RWPE2 (cell line): ENCODE measurements at places on chromosomes 11 and 22.

GRCh38 chr22:21690401-21690801 is 24.6 kb downstream of the PPIL2 start:
- DNase-seq = no peak

- DNase-seq = no peak
These were observed 430.6 kb downstream of the BUD13 start for GRCh38 chr11:116342148-116342547.

DNA sequence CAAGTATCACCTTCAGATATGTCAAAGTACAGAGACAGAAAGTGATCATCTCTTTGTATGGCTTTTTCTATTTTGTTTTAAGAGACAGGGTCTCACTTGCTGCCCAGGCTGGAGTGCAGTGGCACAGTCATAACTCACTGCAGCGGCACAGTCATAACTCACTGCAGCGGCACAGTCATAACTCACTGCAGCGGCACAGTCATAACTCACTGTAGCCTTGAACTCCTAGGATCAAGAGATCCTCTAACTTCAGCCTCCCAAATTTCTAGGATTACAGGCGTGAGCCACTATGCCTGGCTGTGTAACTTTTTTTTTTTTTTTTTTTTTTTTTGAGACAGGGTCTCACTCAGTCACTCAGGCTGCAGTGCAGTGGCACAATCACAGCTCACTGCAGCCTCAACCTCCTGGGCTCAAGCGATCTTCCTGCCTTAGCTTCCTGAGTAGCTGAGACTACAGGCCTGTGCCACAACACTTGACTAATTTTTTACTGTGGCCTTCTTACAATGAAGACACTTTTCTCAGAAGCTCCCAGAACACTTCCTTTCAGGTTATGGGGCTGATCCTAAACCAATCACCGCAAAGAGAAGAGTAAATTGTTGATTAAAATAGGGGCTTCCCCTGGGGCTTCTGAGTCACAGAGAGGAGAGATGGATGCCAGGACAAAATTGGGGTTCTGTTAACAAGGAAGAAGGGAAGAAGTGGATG is 9.0 kb upstream of the HIKESHI start:
- DNase-seq = no peak

- DNase-seq = peak; percentile 81
These were observed 585 bp downstream of the PI4KA start for GRCh38 chr22:20857838-20858614.

DNA sequence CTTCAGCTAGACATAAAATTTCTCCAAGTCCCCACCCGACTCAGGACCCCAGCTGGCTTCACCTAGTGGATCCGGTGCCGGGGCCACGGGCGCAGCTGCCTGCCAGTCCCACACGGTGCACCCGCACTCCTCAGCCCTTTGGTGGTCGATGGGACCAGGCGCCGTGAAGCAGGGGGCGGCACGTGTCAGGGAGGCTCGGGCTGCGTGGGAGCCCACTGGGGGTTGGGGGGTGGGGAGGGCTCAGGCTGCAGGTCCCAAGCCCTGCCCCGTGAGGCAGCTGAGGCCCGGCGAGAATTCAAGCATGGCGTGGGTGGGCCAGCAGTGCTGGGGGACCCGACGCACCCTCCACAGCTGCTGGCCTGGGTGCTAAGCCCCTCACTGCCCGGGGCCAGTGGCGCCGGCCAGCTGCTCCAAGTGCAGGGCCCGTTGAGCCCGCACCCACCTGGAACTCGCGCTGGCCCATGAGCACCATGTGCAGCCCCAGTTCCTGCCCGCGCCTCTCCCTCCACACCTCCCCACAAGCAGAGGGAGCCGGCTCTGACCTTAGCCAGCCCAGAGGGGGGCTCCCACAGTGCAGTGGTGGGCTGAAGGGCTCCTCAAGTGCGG is 747.0 kb downstream of the FAM181B start:
- DNase-seq = no peak

DNA sequence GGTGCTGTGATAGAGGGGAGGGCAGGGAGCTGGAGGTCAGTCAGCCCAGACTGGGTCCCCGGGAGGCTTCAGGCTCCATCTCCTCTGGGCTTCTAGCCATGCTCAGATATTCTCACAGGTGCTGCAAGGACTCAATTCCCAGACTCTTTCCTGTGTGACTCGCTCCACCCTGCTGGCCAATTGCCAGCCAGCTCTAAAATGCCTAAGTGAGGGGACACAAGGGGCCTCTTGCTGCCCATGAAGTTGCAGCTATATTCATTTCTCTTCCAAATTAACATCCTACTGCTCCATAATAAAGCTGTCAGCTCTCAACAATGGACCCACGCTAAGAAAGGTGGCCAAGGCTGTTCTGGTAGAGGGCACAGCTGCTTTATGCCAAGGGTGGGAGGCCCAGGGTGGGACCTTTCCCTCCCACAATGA is 101.5 kb downstream of the PLEKHA7 start:
- DNase-seq = no peak

- DNase-seq = peak; percentile 47
These were observed 75.2 kb downstream of the MYO7A start for GRCh38 chr11:77202941-77203900.

GRCh38 chr22:44119669-44120313 is 60.9 kb upstream of the PARVG start:
- no peak for DNase-seq

DNA sequence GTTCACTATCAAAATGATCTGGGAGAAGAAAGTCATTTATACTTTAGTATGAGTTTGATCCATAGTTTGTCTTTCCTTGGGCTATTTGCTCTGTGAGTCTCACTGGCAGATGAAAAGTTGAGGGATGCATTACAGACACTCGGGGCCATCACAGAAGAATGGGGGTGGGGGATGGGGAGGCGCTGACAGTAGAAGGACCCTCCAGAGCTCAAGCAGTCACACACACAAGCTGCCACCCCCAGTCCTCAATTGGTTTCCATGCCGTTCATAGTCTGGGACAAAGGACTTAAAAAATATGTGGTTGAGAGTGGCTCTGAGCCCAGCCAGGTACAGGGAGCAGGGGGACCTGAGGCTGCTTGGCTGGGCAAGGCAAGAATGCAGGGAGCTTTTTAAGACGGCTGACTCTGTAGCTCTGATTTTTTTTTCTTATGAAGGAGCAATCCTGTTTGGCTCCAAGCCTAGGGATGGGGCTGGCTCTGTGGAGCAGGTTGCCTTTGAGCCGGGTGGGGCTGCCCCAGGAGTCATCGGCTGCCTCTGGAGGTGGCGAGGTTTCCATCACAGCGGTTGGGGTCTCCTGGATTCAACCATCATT is 13.3 kb upstream of the ANO1 start:
- peak; percentile 42 for DNase-seq

DNA sequence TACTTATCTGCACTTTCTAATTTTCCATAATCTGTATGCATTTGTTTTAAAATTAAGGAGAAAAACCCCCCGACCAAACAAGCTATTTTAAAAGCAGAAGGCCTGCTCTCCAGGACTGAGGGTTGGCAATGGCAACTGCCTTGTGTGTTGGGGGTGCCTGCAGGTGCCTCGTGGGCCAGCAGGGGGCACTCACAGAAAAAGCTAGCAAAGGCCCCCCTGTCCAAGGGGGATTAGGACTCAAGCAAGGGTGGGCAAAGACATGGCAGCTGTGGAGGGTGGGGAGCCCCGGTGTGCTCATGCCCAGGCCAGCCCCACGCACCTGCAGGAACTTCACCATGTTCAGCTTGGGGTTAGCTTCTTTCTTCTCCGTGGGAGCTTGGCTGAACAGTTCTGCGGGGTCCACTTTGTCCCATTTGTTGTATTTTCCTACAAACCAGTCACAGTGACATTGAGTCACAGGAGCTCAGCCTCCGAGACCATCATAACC is 10.3 kb downstream of the TOP3B start:
- no peak for DNase-seq

DNA sequence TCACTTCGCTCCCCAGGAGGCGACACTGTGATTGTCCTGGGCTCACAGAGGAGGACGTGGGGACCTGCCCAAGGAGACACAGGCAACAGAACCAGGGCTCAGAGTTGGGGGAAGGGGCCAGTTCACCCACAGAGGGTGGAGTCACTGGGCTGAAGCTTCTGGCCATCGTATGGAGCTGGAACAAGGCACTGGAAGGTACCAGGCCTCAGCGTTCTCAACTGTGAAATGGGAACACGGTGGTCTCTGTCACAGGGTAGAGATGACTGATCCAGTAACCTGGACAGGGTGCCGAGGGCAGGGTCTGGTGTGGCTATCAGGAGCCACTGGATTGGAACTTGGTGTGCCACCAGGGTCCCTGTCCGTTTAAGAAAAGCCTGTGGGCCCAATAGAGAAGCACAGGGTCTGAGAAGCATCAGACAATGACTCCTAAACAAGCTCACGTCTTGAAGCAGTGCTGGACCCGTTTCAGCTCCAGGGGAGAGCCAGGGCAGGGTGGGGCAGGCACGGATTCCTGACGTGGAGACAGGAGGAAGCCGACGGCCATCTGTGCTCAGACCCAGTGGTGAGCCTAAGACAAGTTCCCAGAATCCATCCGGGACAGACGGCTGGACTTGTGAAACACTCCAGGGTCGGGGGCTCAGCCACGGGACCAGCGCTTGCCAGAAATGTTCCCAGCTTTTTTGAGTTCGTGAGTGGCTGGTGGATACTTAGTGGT is 25.0 kb upstream of the KCNQ1OT1 start:
- no peak for DNase-seq

DNA sequence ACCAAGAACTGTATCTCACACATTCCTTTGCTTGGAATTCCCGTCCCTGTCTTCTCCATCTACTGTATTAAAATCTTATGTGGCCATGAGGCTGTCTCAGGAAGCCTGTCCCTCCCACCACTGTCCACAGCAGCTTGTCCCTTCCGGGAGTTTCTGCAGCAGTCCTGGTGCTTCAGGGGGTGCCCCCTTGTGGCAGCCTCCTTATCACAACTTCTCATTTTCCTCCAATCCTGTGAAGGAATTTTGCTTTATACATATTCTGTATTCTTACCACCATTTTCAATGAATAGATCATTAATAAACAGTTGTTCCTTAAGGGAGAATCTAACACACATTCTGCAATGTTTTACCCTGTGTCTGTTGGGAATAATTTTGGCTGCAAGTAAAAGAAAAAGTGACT is 220.4 kb upstream of the RAG2 start:
- DNase-seq = no peak
